ENCODE measurements at places on chromosomes 4 and X.

DNA sequence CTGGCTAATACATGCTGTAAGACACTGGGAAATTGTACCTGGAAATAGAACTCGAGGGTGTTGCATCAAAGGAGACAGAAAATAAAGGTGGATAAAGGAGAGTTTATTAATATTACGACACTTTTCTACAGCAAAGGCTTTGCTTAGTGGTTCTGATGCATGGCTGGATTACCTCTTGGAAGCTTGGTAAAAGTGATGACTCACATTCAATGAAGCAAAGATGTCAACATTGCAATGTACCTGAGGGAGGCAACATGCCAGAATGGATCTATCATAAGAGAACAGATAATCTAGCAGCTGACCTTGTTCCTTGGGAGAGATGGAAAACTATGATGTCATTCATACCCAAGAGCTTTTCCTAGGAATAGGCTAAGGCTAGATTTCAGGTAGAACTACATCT, 735.1 kb upstream of the DIAPH2 start:
- peak; percentile 82 for DNase-seq

DNA sequence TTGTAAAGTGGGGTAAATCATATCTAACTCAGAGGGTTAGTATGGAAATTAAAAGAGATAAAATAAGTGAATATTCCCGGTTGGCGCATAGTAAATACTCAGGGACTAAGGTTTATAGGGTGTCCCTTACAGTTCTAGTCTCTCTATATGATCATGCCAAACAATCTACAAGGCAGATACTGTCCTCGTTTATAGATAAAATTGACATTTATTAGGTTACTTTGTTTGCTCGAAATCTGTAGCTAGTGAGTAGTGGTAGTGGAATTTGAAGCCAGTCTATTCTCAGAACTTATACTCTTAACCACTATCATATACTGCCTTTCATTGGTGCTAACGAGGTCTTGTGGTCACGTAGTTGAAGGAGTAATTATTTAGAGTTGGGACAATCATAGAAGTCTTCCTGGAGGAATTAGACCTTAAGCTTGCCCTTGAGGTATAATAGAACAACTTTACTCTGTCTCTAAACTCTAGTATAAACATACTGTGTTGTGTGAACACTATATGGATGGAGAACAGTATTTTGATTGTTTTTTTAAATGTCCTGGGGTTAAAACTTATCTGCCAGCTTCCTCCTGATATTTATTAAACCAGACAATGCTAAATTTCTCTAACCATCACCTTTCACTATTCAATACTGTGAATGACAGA, 324.0 kb downstream of the STIM2 start:
- no peak for DNase-seq

DNA sequence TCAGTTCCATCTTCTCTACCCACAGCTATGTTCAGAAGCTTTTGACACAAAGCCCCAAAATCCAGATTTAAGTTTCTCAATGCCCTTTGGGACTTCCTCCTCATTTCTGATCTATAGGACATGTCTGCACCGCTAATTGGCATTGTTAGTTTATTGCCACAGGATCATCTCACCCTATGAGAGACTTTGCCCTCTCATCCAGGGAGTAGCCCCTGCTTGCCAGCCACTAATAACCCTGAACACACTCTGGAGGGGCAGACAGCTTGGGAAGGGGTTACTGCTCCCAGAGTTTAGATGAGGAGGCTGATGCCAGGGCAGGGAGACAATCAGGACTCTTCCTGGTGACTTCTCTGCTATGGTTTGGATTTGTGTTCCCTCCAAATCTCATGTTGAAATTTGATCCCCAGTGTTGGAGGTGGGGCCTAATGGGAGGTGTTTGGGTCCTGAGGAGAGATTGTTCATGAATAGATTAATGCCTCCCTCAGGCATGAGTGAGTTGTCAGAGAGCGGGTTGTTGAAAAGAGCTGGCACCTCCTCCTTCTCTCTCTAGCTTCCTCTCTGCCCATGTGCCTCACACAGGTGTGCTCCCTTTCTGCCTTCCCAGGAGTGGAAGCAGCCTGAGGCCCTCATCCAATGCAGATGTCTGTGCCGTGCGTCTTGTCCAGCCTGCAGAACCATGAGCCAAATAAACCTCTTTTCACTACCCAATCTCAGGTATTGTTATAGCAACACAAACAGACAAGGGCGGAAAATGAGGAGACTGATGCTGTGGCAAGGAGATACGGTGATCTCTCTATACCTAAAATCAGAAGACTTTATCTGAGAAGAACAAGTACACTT, 3.6 kb upstream of the SCARB2 start:
- DNase-seq, result peak; percentile 58

DNA sequence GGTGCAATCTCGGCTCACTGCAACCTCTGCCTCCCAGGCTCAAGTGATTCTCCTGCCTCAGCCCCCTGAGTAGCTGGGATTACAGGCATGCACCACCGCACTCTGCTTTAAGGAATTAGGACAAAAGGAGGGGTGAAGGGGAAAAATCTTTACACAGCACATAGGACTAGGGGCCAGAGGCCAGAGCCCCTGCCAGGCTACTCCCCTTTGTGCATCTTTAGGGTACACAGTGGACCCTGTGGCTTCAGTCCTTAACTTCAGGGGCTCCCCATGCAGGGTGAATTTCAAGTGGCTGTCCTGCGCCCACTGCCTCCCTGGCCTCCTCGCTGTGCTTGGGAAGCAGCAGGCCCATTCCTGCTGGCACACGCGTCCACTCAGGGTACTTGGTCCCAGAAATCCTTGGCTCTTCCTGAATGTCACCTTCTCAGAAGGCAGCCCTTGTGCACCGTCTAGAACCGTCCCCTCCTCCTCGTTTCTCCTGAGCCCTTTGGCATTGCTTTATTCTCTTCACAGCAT, 138.9 kb upstream of the PSAPL1 start:
- DNase-seq, result no peak

DNA sequence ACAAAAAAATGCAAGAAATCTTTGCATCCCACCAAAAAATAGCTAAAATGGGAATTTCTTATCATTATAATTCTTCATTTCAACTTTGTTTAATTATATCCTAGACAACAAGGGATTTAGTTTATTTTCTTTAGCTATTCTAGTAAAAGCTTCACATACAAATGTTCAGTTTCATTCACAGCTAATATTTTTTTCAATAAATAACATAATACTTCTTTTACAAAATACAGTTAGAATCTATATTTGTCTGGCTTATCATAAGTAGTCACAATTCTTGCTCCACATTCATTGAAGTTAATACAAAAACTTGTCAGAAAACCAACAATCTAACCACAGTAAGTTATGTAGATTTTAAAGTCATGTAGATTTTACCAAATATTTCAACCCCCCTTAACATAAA, 414.4 kb downstream of the FAT4 start:
- no peak for DNase-seq

- DNase-seq, result peak; percentile 62
Observed at GRCh38 chrX:34300871-34301270, 168.8 kb upstream of the FAM47A start.

GRCh38 chr4:169361756-169362155, 91.0 kb upstream of the SH3RF1 start:
- DNase-seq, result no peak

- DNase-seq, result no peak
Observed at GRCh38 chrX:46400530-46401443, 144.4 kb downstream of the ZNF674 start.

GRCh38 chrX:20393944-20394343, 127.2 kb upstream of the RPS6KA3 start:
- no peak for DNase-seq

DNA sequence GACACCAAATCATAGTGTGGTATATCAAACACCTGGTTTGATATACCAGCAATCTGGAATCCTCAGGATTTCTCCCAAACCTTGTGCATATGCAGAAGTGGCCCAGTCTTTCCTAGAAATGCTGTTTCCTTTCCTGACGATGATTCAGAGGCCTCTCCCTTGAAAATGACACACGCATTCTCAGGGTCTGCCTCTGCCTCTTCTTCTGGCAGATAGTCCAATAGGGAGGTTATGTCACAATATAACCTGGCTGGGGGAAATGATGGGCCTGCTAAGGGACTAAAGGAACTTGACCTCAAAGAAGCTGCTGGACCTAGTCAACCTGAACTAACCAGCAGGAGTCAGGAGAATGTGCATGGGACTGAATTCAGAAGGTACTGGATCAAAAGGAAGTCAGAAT, 435.2 kb downstream of the IDS start:
- DNase-seq, result peak; percentile 21

Data from MCF 10A (cell line).